Left ventricle myocardium superior (tissue), 1 donor: ENCODE measurements at places on chromosomes 13 and 19. TPM values are rescaled to one million over a fixed set of nuclear protein-coding genes. Genes with fewer than 3 reads are reported as not detected.

WASF3 gene
- total RNA-seq, result 11.5 TPM

CLEC17A gene
- not detected for total RNA-seq

DPY19L3 gene
- 5.2 TPM for total RNA-seq

CCDC169 gene
- total RNA-seq, result 0.27 TPM

APC2 gene
- total RNA-seq, result 0.17 TPM

ARL11 gene
- total RNA-seq, result 0.22 TPM

CLDN10 gene
- not detected for total RNA-seq

FGF21 gene
- total RNA-seq, result not detected

SAMD1 gene
- total RNA-seq, result 58.0 TPM

IGFL2 gene
- total RNA-seq, result not detected

TMEM190 gene
- not detected for total RNA-seq

GPR18 gene
- total RNA-seq, result not detected

BAX gene
- total RNA-seq, result 22.0 TPM

URAD gene
- not detected for total RNA-seq

DNA sequence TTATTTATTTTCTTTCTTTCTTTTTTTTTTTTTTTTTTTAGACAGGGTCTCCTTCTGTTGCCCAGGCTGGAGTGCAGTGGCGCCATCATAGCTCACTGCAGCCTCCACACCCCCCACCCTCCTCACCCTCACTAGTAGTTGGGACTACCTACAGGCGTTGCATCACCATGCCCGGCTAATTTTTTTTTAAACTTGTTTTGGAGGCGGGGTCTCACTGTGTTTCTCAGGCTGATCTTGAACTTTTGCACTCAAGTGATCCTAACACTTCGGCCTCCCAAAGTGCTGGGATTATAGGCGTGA is 33.6 kb downstream of the GJA3 start:
- DNase-seq, result no peak

GRCh38 chr13:48621056-48621455 is 32.7 kb upstream of the CYSLTR2 start:
- no peak for DNase-seq

DNA sequence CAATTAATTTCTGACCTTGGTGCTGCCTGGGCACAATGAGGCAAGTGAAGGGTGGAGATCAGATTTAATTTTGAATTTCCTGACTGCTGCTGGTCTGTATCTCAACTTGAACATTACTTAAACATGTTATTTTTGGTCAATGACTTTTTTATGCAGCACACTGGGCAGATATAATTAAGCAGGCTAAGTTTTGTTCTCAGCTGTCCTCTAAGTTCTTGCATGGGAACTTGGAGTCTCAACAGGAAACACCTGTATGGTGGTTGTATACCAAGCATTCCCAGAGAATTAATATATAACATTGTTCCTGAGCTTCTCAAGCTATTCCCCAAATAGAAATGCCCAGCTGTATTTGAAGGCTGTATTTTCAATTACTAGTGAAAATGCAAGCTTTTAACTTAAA is 113.5 kb upstream of the EDNRB start:
- DNase-seq, result no peak

DNA sequence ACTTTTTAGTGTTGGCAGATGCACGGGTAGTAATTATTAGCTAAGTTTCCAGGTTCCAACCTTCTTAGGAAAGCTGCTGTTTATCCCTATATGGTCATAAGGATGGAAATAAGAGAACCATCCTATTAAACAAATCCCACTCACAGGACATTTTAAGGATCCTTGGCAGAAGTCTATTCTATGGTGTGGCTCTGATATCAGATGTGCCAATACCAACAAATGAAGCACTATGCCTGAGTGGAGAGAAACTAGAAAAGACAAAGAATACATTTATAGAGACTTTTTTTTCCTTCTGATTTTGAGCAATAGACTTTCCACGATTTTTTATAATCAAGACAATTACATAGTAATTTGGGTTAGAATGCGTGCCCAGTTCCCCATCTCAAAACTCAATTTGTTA is 12.6 kb downstream of the PCDH17 start:
- DNase-seq, result no peak

DNA sequence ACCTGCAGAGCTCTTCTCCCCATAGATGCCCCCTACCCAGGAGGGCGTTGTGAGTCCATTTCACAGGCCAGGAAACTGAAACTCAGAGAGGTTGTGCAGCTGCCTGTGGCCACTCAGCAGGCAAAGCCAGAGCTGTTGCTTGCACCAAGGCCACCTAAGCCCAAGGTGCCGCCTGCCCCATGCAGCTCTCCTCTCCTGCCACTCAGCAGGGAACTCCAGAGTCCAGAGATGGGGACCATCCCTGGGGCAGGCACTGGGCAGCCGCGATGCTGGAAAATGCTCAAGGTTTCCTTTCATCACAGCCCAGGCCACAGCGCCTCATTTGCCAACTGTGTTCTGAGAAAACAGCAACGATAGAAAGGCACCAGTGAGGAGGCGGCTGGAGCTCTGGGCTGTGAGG is 41.0 kb upstream of the PEPD start:
- no peak for DNase-seq

- DNase-seq, result no peak
These were observed 93.2 kb downstream of the TEX29 start for GRCh38 chr13:111413407-111414187.

DNA sequence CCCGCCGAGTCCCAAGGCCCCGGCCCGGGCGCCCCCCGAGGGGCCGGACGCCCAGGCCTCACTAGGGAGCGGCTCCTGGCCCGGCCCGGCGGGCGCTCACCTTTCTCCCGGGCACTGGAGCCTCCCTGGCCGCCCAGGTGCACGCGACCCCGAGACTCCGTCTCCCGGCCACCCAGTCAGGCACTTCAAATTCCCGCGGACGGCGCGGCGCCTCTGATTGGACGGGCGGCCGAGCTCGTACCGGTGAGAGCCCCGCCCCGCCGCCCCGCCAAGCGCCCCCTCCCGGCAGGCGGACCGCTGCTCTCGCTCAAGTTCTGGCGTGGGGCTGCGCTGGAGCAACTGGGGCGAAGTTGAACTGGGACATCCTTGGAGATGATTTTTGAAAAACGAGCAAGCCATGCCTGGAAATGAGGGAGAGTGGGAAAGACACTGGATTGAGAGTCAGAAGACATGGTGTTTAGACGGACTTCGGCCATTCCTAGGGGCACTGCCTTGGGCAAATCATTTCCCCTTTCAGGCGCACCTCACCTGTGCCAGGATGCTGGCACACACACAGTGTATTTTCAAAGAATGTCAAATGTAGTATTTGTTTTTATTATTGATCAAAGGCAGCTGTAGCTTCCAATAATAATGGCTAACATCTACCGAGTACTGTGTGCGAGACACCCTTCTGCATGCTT is 485.3 kb downstream of the UQCRFS1 start:
- peak; percentile 35 for DNase-seq

DNA sequence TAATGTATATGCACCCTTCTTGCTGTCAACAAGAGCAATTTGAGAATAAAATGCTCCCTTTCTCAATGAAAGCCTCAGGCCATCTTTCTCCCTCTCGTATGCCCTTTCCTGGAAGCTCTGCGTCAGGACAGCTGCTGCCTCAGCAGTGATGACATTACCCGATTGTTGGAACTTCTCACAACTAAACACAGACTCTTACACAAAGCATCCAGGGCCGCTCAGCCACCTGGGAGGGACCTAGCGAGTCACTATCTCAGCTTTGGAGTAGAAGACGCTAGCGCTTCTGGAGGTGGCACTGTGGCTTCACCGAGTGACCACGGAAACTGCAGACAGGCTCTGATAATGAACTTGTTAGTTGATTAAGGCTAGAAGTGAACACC is 153.2 kb upstream of the SOX1 start:
- DNase-seq, result no peak

DNA sequence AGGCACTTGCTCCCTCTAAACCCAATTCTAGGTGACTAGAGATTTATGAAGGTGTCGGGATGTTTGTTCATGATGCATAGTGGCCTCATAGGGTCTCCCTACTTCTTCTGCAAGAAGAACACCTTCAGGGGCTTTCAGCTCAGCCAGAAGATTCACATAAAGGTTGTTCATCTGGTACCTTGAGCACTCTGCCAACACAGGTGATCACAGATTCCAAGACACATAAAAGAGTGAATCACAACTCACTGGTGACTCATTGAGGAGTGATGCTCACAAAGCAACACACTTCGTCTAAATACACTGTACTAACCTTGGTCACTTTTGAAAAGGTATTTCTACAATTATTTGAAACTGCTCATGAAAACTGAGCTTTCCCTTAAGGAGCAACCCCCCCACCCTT is 6.8 kb upstream of the ZNF324 start:
- no peak for DNase-seq

- DNase-seq, result no peak
These were observed 19.3 kb downstream of the AP1M1 start for GRCh38 chr19:16216744-16217670.

GRCh38 chr19:7067716-7068115 is 1.8 kb upstream of the ZNF557 start:
- no peak for DNase-seq

DNA sequence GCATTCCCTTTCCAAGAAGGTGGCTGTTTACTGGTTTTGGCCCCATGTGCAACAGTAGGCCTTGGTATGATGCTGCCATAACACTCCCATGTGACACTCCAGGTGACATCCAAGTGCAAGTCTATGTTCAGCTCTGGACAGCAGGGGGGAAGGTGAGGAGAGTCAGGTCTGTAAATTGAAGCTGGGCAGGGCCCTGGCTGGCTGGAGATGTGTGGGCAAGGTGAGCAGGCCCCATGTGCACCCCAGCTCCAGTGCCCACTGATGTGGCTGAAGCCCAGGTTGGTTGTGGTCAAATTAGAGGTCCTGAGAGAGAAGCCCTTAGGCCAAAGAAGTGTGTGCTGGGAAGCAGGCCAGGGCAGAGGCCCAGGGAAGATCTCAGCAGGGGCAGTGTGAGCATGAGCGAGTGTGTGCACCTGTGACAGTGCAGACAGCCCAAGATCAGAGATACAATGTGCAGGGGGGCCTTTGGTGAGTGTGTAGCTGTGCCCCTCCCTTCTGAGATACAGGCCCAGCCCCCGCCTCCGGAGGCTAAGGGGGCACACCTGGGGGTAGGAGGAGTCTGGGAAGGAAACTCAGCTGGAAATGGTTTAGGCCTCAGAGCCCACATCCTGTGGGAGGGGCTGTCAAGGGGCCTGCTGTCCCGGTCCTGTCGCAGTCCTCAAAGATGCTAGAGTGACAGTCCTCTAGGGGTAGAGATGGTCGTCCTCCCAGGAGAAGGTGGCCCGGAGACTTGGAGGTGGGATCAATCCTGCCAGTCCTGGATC is 18.6 kb downstream of the DEDD2 start:
- DNase-seq, result no peak

- DNase-seq, result no peak
These were observed 7.0 kb downstream of the CRB3 start for GRCh38 chr19:6471076-6471475.

DNA sequence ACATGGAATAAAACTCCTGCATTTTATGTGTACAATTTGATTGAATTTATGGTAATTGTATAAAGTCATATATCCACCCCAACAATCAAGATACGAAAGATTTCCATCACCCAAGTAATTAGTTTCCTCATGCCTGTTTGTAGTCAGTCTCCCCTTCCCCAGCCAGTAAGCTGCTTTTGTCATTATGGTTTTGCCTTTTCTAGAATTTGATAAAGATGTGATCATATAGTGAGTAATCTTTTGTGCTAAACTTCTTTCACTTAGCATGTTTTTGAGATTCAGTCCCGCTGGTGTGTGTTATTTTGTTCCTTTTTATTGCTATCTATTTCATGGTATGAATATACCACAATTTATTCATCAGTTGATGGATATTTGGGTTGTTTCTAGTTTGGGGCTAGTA is 16.0 kb downstream of the ITM2B start:
- DNase-seq, result no peak

GRCh38 chr13:74920920-74921319 is 561.0 kb downstream of the TBC1D4 start:
- no peak for DNase-seq

DNA sequence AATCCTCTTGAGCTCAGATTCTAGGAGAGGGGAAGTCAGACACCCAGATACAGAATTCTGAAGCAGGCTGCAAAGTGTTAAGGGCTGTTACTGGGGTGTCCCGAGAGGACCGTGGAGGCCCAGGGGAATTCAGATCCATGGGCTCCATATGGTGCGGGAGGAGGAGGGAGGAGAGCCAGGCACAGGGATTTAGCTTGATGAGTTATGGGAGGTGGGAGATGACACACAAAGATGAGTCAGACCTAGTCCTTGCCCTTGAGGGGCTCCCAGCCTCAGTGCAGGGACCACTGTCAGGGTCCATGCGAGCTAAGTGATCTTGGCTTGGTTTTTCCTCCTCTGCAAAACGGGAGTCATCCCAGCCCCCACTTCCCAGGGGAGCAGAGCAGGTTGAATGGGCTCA is 14.4 kb upstream of the GIPR start:
- DNase-seq, result no peak

DNA sequence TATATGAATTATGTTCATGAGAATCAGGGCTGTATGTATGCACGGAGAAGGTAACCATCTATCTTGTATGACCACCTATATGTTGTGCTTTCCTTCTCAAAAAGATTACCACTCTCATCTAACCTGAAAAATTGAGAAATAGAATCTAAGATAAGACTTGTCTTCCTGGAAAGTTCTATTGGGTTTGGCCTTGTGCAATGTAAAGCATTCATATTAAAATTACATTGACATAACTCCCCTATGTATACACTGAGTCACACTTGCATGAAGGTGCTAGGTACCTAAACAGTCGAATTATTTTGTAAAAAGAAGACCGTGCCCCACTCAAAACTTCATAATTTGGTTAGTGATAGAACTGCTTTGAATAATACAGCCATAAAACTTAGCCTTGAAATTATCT is 54.5 kb upstream of the RFXAP start:
- DNase-seq, result no peak

- no peak for DNase-seq
These were observed 15.3 kb downstream of the RFXAP start for GRCh38 chr13:36834299-36834698.

GRCh38 chr13:30446126-30446500 is 19.6 kb downstream of the HMGB1 start:
- DNase-seq, result no peak

GRCh38 chr19:6322284-6322683 is 11.1 kb downstream of the ACER1 start:
- DNase-seq, result no peak

DNA sequence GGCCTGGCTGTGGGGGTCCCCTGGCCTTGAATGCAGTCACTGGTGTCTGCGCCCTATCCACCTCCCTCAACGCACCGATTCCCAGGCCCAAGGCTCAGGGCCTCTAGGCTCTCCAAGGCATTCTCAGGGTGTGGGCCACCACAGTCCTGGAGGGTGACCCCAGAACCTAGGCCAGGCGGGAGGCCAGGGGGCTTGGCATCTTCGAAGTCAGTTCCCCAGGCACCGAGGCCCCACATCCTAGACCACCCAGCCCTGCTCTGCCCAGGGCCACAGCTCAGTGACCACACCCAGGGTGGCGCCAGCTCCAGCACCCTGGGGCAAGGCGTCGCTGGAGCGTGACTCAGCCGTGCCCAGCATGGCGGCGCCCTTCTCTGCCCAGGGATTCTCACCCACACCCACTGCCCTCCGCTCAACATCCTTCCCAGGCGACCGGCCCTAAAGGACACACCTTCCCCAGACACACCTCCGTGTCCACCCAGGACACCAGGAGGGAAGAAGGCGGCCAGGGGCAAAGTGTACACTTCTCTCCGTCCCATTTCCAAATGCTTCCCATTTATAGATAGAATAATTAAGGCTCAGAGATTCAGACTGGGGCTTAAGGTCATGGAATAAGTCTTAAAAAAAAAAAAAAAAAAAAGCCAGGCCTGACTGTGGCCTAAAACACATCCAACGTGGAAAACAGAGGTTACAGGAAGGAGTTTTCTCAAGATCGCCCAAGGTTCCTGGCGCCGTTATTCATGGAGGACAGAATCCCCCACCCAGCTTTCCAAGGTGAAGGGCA is 36.4 kb upstream of the NANOS3 start:
- DNase-seq, result peak; percentile 76
